Activated CD8-positive, alpha-beta memory T cell treated with anti-CD3 and anti-CD28 coated beads for 1 hour (primary cell): ENCODE measurements at places on chromosomes 7 and 10.

DNA sequence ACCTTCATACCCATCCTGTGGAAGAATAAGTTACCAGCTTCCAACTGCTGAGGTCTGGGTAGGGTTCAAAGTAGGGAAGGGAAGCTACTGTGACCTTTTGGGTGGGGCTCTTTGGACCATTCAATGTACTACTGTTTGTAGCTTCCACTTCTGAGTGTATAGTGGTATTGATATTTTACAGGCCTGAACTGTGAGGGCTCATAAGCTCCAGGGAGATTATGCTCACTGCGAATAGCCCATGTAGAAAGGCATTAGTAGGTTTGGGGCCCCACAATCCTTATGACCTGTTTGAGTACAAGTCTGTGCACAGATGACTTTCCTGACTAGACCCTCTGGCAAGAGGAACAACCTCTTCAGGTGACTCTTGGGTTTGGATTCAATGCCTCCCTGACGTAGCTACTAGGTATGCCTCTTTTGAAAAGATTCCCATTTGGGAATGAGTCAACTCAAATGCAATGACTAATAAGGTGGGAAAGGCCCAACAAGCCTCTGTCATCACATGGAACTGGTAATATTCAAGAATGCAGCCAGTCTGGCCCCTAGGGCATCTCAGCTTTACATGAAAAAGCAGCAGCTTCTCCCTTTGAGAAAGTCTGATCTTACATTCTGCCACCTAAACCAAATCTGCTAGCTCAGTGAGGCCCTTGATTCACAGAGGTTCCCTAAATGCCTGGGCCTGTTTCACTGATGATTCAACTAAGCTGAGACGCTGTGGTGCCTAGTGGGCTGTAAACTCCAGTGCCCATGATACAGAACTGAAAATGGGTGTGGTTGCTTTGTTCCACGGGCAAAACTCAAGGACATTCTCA lies 79.8 kb downstream of the ABI1 start:
- DNase-seq: no peak

- DNase-seq: no peak
Measured at GRCh38 chr10:8800426-8800825, 745.9 kb downstream of the GATA3 start.

DNA sequence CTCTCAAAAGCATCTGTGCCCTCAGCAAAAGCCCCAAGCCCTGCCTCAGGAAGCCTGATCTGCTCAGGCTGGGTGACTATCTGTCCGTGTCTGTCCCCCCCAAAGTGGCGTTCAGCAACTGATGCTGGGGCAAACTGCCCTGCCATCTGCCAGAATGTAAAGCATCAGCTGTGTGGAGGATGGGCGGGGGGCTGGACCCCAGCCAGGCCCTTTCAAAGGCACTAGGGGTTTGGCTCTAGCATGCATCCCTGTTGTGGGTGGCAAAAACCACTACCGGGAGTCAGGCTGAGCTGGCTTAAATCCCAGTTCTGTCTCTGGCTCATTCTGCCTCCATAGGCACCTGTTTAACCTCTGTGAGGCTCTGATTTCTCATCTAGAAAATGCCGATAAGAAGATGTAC lies 35.5 kb downstream of the GPRIN2 start:
- no peak for DNase-seq

GRCh38 chr10:34491678-34492077 lies 323.4 kb downstream of the PARD3 start:
- DNase-seq: no peak

- DNase-seq: no peak
Measured at GRCh38 chr10:79391231-79392019, 44.2 kb downstream of the PPIF start.

GRCh38 chr7:85749696-85750453 lies 563.0 kb upstream of the SEMA3D start:
- DNase-seq: no peak

- no peak for DNase-seq
Measured at GRCh38 chr10:28302012-28302637, 739 bp downstream of the MPP7 start.

- no peak for DNase-seq
Measured at GRCh38 chr10:78892338-78893176, 176.2 kb upstream of the ZMIZ1 start.

DNA sequence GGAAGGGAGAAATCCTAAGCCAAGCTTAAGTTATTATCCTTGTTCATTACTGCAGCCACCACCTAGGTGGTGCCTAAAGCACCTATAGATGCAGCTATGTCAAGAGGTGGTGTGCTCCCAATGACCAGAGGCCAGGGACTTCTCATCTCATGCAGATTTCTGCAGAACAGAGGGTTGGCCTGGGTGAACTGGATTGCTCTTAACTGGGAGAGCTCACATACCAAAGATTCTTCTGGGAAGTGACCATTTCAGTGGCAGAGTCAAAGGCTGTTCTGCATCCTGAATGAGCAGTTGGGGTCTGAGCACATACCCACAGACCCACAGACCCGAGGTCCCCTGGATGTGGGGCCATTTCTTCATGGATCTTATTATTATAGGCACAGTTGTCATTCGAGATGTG lies 2.1 kb upstream of the CRHR2 start:
- DNase-seq: no peak

DNA sequence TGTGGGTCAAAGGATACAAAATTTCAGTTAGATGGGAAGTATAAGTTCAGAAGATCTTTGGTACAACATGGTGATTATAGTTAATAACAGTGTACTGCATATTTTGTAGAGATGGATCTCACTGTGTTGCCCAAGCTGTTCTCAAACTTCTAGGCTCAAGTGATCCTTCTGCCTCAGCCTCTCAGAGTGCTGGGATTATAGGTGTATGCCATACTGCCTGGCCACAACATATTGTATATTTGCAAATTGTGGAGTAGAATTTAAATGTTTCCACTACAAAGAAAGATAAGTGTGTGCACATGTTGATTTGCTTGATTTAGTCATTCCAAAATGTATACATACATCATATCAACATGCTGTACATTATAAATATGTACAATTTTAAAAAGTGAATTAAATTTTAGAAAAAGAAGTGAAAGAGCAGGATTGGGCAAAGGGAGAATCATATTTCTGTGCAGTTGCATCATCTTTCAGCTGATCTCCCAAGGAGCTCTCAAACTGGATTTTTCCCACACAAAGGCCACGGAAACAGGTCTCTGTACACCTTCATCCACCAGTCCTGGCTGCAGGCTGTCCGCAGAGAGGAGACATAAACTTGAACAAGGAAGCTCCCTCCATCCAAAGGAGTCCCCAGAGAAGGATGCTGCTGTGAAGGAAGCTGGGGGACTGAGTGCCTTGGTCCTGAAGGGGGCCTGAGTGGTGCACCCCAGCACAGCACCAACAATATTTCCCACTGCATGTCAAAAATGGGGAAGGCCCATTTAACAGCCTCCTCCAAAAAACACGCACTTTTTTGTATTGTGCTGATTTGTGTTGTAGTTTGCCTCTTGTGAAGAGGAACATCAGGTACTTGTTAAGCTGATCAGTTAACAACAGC lies 217.1 kb upstream of the GHITM start:
- DNase-seq: no peak

- DNase-seq: no peak
Measured at GRCh38 chr10:34462056-34462455, 353.0 kb downstream of the PARD3 start.

- no peak for DNase-seq
Measured at GRCh38 chr10:114319406-114320248, 80.6 kb downstream of the VWA2 start.

DNA sequence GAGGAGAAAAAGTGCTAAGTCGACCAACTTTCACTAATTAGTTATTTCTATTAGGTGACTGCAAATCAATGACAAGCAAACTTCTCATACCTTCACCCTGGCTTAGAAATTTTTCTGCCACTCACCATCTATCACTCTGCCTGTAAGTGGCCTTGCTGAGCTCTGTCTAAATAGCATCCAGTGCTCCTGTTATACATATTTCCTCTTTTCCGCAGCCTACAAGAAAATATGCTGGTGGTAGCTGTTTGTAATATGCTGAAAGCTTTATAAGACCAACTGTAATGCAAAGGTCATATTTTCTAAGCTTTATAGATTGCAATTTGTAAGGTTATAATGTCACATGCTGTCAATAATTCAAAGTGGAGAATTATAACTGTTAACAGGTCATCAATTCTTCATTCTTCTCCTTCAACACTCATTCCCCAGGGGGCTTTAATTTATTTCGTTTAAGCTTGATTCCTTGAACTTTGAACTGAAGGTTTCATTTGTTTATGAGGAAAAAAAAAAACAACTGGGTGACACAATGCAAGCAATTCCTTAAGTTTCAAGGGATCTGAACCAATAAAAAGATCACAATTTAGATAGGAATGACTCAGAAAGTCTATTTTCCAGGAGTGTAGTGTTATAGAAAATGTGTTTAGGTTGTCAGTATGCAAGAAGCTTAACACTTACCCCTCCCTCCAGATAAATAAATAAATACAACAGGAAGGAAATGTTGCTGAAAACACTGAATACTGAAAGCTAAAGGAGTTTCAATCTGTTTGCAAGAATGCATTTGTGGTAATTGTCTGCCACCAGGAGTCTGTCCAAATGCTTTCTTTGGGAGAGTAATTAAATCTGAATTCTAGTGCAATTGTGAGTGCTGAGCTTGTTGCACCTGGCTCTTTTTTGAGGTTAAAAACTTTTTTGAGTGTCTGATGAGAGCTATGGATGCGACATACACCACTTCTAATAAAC lies 183.7 kb downstream of the SORCS1 start:
- DNase-seq: no peak

GRCh38 chr7:142803901-142804300 lies 33.1 kb downstream of the PRSS2 start:
- DNase-seq: no peak

GRCh38 chr7:78777829-78778228 lies 675.6 kb downstream of the MAGI2 start:
- no peak for DNase-seq

DNA sequence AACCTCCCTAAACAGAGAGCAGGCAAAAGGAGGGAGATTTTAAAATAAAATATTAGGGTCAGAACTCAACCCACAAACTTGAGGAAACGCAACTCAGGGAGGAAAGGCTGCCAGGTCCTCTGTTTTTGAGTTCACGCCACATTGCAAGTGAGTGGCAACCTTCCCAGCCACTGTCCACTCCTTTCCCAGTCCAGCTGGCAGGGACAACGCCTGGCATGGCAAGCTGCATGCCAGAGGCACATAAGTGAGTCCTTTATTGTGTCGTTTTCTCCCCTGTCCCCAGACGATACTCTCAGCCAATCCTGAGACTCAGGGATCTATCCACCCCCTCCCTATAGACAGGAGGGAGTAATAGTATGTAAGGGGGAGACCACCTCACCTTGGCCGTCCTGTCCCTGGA lies 22.4 kb downstream of the FBXW4 start:
- no peak for DNase-seq

DNA sequence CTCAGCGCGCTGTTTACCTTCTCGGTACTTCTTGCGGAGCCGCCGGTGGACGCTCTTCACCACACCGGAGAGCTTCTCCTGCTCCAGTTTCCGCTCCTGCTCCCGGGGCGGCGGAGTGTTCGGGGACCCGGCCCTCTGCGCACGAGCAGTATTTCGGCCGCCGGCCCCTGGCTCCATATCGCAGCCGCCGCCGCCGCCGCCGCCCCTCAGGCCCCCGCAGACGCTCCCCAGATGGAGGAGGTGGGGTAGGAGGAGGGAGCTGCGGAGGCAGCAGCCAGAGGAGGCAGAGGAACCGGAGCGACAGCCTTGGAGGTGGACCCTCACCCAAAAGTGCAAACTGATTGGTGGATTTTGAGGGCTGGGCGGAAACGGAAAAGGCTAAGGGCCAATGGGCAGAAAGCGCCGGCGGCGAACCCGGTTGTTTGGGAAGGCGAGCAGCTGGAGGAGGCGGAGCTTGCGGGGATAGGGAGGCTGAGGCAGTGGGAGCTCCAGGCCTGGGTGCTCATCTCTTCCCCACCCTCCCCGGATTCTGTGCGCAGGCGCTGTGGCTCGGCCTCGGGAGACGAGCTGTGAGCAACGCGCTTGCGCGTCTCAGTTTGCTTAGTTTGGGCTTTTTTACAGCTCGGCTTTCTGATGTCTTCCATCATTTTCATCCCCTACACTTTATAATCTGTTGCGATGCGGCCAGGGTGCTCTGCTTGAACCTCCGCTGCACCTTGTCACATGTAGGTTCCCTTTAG lies 146.9 kb downstream of the GPR85 start:
- DNase-seq: peak; percentile 99

- no peak for DNase-seq
Measured at GRCh38 chr10:65201491-65201890, 1680.3 kb downstream of the REEP3 start.

- no peak for DNase-seq
Measured at GRCh38 chr7:73577627-73578341, 595 bp downstream of the TBL2 start.

DNA sequence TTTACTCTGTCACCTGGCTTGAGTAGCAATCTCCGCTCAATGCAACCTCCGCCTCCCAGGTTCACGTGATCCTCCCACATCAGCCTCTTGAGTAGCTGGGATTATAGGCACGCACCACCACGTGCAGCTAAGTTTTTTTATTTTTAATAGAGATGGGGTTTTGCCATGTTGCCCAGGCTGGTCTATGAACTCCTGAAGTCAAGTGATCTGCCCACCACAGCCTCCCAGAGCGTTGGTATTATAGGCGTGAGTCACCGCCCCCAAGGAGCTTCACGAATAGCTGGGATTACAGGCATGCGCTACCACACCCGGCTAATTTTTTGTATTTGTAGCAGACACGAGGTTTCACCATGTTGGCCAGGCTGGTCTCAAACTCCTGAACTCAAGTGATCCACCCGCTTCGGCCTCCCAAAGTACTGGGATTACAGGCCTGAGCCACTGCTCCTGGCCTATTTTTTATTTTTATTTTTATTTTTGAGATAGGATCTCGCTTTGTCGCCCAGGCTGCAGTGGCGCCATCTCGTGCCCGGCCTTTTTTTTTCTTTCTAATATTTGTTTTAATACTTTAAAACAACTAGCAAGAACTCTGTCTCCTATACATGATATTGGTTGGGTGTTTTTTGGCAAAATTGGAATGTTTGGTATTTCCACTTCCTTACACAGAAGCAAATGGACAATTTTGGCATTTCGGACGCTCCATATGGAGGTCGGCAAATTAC lies 1.1 kb downstream of the EFCAB10 start:
- no peak for DNase-seq

DNA sequence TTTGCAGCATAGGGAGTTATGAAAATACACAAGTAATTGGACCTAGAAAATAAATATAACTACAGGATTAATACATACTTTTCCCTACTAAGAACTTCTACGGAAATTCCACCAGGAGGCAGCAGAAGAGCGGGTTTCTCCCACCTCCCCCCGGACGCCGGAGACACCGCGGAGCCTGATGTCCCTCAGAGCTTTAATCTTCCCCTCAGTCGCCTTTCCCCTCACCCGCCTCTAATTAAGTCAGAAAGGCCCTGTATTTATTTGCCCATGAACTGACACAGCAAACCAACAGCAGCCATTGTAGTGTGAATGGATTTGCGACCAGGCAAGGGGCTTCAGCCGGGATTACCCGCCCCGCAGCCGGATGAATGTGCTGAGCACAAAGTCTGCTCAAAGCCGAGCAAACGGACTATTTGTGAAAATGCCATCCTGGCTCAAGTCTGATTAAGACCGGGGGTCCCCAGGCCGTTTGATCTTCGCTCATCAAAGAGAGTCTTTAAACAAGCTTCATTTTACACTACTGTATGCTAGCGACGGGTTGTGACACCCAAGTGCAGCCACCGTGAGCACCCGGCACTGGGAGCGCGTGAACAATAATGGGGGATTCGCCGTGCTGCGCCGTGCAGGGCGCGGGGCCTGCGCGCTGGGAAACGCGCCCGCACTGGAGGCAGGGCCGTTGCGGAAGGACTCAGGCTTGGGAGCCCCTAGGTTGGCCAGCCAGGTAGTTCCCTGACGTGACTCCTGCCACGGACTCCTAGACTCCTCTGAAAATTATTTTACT lies 5.6 kb upstream of the DKK1 start:
- DNase-seq: no peak
